ENCODE measurements at places on chromosomes 1 and 21.

DNA sequence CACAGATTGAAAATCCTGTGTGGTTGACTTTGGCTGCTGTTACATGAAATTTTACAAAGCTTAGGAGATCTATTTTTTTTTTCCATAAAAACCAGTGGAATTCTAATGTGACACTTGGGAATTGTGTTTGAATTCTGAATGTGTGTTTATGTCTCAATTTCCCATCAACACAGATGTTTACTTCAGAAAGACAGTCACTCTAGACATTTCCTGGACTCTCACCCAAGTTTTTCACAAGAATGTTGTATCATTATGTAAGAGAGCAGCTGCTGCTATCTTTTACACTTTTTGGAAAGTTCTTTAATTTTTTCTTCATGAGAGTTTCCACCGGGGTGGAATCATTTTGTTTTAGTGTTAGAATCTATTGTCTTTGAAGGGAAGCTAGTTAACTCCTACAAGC is 210.1 kb downstream of the GIPC2 start:
- no peak for DNase-seq

DNA sequence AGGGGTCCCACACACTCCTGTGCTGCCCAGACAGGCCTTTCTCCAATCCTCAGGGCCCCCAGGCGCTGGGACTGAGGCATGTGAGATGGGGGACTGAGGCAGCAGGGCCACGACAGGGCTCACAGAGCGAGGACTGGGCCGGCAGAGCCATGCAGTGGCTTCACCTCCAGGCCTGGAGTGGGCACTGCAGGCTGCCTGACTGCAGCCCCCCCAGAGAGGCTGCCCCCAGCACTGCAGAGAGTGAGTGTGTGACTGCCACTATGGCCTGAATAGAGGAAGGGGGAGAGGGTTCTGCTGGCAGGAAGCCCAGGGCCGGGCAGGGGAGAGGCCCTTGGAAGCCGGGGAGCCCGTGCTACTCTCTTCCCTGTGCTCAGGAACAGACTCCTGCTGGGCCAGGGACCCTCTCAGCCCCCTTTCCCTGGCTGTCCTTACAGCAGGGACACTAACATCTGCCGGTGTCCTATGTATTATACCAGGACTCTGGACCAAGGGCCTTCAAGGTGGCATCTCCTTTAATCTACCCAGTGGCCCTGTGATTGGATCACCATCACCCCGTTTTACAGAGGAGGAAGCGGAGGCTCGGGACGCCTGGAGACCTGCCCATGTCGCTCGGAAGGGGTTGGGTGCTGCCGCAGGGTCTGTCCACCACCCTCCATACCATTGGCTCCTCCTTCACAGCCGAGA is 20.2 kb upstream of the PLEKHG5 start:
- DNase-seq, result no peak

- DNase-seq, result no peak
Observed at GRCh38 chr1:88217386-88217785, 466.7 kb upstream of the PKN2 start.

GRCh38 chr1:159925719-159926078 is 392 bp upstream of the TAGLN2 start:
- DNase-seq, result no peak

DNA sequence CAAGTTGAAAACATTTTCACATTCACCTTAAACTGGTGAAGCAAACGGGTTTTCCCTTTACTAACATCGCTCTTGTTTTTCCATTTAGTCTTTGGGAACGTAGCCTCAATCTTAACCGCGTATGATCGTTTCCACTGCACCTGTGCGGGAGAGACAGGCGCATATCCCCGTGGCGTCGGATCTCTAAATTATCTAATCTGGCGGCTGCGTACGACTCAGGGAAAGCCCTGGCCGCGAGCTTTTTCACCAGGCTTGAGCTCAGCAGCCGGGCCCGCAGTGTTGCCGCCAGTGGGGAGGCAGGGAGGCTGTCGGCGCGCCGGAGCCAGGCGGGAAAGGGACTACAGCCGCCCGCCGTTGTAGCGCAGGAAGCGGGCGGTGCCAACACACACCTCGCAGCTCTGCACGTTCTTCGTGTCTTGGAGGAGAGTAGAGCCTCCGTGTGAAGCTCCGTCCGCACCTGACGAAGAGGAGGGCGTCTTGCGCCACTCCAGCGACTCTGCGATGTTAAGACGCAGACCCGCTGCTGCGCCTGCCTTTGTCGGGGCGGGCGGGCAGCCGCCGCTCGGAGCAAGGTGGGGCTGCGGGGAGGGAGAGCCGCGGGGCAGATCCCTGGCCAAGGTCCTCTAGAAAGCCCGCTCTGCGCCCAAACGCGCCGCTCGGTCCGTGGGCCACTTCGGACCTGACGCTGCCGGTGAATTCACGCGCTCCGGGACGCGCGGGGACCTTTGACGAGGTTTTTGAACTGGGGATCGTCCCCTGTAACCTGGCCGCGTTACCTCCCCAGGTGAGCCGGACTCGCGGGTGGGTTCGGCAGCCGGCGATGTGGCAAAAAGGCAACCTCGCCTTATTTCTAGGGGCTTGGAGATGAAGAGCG is 18.5 kb upstream of the TBX15 start:
- no peak for DNase-seq

GRCh38 chr1:178345238-178345637 is 151.5 kb downstream of the CLEC20A start:
- no peak for DNase-seq

- no peak for DNase-seq
Observed at GRCh38 chr1:86849756-86850155, 64.2 kb downstream of the SELENOF start.

Data from H4 (cell line).